RPMI7951 (cell line): ENCODE measurements at places on chromosomes 5 and 9.
A peak's percentile ranks its signal among the peaks of the same experiment; 100 is the strongest.

GRCh38 chr5:109450129-109450877 is 40.5 kb upstream of the PJA2 start:
- no peak for DNase-seq

GRCh38 chr9:117707561-117707960 is 3.4 kb downstream of the TLR4 start:
- no peak for DNase-seq

GRCh38 chr9:98743818-98744611 is 35.3 kb upstream of the GABBR2 start:
- no peak for DNase-seq

DNA sequence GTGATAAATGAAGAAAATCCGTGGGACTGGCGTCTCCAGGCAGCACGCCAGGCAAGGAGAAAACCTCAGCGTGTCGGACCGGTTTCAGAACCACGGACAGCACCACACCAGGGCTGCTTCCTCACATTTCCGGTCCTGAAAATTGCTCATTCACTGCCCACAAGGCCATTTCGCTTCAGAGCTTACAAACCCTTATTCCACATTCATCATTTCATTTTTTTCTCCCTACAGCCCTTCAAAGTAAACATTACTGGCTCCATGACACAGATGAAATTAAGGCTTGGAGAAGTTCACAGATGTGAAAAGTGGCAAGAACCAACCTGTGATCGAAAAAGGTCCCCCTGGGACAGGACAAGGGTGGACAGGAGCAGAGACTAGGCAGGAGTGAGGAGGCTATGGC is 1.5 kb upstream of the GPRIN1 start:
- peak; percentile 81 for DNase-seq

- DNase-seq = no peak
These were observed 165.2 kb downstream of the FRMD3 start for GRCh38 chr9:83372957-83373356.

- no peak for DNase-seq
These were observed 29.0 kb downstream of the RGS3 start for GRCh38 chr9:113492343-113493202.

- peak; percentile 55 for DNase-seq
These were observed 88.7 kb downstream of the BASP1 start for GRCh38 chr5:17305964-17306725.

DNA sequence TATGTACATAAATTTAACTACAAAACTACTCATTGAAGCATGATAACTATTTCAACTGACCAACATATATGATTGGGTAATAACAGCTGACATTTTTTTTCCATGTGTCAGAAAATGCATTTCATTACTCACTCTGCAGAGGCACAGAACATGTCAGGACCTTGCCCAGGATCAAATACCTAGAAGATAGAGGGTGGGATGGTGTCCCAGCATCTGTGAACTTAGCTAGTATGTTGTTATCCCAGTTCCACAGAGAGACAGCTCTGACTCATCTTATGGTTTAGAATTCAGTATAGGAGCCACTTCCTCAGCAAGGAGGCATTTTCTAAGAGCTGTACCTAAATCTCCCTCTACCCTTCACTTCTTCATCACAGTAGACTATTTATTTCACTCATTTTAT is 1198.6 kb upstream of the ACO1 start:
- DNase-seq = no peak

DNA sequence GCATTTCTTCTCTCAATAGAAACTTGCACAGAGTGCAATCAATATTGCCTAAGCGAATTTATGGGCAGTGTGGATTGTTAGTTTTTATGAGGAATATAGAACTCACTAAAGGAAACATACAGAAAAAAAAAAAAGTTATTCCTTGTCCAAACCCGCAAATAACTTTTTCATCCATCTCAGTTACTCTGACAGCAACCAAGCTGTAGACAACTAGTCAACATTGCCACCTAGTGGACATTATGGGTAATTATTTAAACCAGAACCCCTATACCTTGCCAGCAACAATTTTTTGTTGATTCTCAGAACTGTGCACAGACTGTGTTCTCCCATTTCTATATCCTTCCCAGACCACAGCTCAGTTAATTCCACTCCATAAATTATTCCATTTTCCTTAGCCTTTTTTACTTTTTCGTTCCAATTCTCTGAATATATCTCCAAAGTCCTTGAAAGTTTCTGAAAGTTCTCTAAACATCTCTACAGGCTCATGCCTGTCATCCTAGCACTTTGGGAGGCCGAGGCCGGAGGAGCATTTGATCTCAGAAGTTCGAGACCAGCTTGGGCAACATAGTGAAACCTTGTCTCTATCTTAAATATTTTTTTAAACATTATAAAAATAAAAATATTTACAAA is 2.6 kb upstream of the AFAP1L1 start:
- DNase-seq = peak; percentile 67

DNA sequence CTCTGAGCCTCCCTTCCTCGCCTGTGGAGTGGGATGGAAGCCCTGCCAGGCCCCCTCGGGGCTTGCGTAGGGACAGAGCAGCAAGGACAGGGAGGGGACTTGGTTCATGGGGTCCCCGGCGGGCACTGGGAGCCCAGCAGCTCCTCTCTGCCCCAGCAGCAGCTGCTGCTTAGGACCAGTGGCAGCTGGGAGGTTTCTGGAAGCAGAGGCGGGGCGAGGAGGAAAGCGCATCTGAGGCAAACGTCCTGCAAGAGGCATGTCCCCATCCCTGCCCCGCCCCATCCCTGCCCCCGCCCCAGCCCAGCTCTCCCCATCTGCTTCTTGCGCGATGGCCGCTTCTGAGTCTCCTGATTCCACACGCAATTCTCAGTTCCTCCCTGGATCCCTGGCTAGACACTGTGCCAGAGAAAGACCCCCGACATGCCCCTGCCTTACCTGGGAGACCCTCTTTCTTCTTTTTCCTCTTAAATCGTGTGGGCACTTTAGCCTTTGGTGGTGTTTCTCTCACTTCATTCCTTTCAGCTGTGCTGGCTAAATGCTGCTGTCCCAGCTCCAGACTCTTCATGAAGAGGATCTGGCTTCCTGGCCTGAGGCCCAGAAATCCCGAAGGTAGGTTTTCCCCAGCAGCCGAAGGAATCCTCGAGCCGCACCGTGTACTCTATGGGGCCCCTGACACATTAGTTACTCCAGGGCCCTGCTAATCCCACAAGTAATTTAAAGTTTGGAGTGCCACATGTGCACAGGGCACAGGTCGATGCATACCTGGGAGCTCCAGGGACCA is 4.4 kb upstream of the OR2S2 start:
- DNase-seq = peak; percentile 63

DNA sequence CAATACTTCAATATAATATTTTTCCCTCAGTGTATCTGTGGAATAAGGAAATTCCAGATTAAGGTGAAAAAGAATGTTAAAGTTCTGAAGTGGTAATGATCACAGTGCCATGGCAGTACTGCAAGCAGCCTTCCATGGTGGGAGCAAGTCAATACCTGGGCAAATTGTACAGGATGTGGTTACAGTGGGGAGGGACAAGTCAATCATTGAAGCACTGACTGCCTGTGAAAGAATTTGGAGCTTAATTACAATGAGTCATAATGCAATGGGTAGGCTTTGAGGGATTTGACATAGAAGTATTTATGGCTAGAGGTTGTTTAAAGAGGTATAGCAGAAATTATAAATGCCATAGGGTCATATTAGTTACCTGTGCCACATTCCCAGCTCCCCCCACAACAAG is 786.5 kb upstream of the ACO1 start:
- no peak for DNase-seq

DNA sequence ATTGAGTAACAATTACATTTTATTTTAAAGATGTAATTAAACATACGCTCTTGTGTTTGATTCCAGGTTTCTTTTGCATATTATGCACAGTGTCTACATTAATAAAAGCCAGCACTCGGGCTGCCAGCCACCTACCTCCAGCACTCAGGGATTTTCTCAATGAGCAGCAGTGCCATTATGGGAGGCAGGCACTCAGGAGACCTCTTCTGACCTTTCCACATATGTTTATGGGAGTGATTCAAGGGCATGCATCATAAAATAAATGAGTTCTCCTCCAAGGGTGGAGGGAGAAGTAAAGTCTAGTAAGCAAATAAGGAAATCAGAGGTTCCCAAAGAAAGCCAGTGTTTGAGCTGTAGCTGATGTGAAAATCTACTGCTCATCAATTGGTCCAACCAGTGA is 119.8 kb upstream of the IRX2 start:
- DNase-seq = no peak

DNA sequence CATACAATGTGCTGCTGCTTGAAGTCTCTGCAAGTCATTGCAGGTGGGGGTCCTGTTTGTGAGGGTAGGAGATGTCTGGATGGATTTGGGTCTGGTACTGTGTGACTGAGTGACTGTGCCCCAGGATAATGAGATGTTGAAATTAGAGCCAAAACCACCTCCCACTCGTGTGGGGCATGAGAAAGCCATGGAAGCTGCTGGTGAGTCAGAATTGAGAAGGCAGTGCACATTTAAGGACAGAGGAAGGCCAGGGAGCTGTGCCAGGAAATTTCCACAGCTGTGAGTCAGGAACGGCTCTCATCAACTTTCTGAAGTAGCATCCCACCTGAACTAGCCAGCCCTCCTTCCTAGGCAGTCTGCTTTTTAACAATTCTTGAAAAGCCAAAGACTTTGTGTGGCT is 229.8 kb downstream of the DRD1 start:
- peak; percentile 92 for DNase-seq

DNA sequence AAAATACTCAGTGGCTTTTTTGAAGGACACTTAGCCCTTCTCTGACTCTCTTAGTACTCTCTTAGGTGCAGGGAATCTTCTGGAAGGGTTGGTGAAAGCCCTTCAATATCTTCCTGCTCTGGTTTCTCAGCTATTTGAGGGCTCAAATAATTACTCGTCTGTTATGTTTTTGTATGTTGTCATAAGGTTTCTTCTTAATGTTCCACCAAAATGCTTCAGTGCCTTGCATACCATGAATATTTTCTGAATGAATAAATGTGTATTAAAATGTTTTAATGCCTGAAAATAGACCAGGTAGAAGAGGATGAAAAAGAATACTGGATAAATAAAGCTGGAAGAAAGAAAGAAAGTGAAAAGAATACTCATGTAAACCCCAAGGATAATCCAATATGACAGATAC is 124.3 kb downstream of the STK32A start:
- no peak for DNase-seq
